Lung (tissue), 17 donors: ENCODE measurements at places on chromosomes 7 and 10. TPM values are rescaled to one million over a fixed set of nuclear protein-coding genes. Genes with fewer than 3 reads are reported as not detected.

DNA sequence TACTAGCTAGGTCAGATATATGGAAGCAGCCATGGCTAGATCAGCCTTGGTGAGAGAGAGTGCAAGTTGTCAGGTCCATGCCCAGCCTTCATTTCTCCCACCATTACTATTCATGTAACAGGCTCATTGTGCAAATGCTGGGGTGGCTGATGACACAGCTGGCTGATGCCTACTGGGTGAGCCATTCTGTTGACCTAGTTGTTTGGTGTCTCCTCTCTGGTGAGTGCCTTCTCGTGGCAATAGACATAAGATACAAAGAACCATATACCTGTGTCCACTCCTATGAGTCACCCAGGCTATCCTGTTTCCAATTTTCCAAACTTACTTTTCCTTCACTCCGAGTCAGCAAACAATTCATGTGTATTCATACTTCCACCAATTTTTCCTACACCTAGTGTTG lies 46.0 kb downstream of the ZNF25 start:
- no peak overlapping the region for H3K4me3 ChIP-seq
- H3K27ac ChIP-seq: no peak overlapping the region
- no peaks in the 10 kb centered on the region for H3K36me3 ChIP-seq
- no peak for DNase-seq

DNA sequence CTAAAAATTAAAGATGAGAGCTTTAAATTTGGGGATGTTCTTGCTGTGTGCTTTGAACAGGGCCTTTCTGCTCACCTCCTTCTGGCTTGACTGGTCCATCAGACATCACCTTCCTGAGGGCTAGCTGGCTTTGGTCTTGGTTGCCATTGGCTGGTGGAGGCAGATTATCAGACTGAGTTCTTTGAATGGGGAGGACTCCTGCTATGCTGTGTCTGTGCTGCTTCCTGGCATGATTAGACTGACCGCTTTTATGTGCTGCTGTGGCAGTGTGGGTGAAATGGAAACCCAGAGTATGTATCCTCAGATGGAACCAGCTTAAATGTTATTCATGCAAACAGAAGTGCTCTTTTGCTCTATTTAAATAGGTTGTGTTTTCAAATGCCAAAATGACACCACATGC lies 341.6 kb downstream of the PCLO start:
- H3K27ac ChIP-seq: no peak overlapping the region
- H3K4me1 ChIP-seq: no peaks in the 10 kb centered on the region
- no peaks in the 10 kb centered on the region for H3K27me3 ChIP-seq
- no peak for DNase-seq
- peaks cover 1% of the 10 kb centered on the region for H3K36me3 ChIP-seq

ADAM8 gene
- total RNA-seq: 21.7 TPM

DNA sequence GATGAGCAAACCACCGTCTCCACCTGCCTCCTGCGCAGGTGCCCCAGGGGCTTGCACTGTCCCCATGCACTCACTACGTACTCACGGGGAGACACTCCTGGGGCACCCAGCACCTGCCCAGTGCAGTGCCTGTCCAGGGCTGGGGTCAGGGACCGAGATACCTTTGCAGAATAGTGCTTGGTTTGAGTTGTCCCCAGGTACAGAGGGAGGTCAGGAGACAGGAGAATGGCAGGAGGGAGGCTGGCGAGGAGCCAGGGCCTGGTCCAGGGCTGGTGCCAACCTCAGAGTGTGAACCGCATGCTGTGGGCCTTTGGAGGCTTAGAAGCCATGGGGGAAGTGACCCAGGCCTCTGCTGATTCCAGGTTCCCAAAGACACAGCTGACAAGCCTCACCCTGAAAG lies 110.1 kb upstream of the GPR26 start:
- no peaks in the 10 kb centered on the region for H3K36me3 ChIP-seq
- DNase-seq: no peak
- H3K27ac ChIP-seq: no peak overlapping the region
- no peaks in the 10 kb centered on the region for H3K4me1 ChIP-seq
- H3K4me3 ChIP-seq: no peak overlapping the region
- peaks cover 6% of the 10 kb centered on the region for H3K27me3 ChIP-seq

YAE1 gene
- 15.4 TPM for total RNA-seq

GRCh38 chr7:138667535-138668228 lies 33.5 kb downstream of the SVOPL start:
- H3K27ac ChIP-seq: no peak overlapping the region
- DNase-seq: no peak
- no peak overlapping the region for H3K4me3 ChIP-seq
- H3K4me1 ChIP-seq: no peaks in the 10 kb centered on the region
- H3K36me3 ChIP-seq: no peaks in the 10 kb centered on the region

TEX36 gene
- total RNA-seq: not detected

DNA sequence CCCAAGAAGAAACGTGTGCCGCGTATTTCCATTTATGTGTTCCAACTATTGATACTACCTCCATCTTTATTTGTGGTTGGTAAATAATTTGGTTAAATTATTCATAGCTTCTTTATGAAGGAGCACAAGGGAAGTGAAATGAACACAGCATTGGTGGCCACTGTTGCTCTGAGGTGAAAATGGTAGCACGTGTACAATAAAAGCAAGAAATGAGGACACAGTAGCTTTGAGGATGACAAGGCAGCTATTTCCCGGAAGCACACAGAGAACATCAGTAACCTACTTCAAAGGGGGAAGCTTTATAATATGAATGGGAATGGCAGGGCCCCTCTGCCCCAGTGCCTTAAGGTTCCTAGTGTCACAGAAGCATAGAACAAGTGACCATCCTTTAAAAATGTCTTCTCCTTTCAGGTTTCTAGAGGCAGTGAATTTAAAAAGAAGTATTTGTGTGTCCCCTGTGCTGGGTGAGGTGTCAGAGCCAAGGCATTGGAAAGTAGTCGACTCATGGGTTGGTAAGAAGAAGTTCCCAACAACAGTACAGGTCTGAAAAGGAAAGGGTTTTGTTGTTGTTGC lies 78.8 kb downstream of the SGMS1 start:
- no peak overlapping the region for H3K4me3 ChIP-seq
- no peak for DNase-seq
- no peaks in the 10 kb centered on the region for H3K36me3 ChIP-seq

COMMD3 gene
- 70.3 TPM for total RNA-seq

GRCh38 chr10:44393834-44394547 lies 9.1 kb upstream of the CXCL12 start:
- no peaks in the 10 kb centered on the region for H3K4me1 ChIP-seq
- H3K4me3 ChIP-seq: no peak overlapping the region
- H3K36me3 ChIP-seq: no peaks in the 10 kb centered on the region
- no peak overlapping the region for H3K27ac ChIP-seq

GRCh38 chr10:48306265-48306869 lies at the start of gene MAPK8:
MAPK8 (plus strand) TSS chr10:48306677; CDS start chr10:48401661, 94,984 bp downstream.
- no peaks in the 10 kb centered on the region for H3K36me3 ChIP-seq
- peaks cover 13% of the 10 kb centered on the region for H3K4me1 ChIP-seq
- H3K4me3 ChIP-seq: peak within 1 kb of the TSS; percentile 81
- peak within 1 kb of the TSS; percentile 97 for H3K27ac ChIP-seq
- DNase-seq: peak; percentile 93
- H3K27me3 ChIP-seq: no peaks in the 10 kb centered on the region

C10orf62 gene
- total RNA-seq: not detected

ERCC6 gene
- total RNA-seq: 27.2 TPM

ABCA13 gene
- 23.2 TPM for total RNA-seq

DNA sequence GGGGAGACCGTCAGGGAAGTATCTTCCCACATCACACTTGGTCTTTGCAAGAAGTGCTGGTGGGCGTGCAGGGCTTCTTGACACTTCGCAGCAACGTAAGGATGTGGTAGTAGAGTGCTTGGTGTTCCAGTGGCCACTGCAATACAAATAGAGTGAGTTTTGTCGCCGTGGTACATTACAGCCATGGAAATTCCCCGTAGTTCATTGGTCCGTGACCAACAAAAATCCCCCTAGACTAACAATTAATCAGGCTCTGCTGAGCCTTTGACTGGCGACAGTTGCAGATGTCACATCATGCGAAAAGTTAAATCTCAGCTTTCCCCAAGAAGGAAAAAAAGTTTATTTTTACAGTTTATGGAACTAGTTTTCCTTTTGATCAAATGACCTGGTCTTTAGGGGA lies 134.7 kb downstream of the MGMT start:
- no peak overlapping the region for H3K4me3 ChIP-seq
- H3K27ac ChIP-seq: no peak overlapping the region
- no peak for DNase-seq
- no peaks in the 10 kb centered on the region for H3K36me3 ChIP-seq
- H3K27me3 ChIP-seq: no peaks in the 10 kb centered on the region
- no peaks in the 10 kb centered on the region for H3K4me1 ChIP-seq

GRCh38 chr7:16417906-16418305 lies 3.4 kb downstream of the CRPPA start:
- peak; percentile 29 for DNase-seq
- no peak overlapping the region for H3K4me3 ChIP-seq
- no peaks in the 10 kb centered on the region for H3K36me3 ChIP-seq
- no peaks in the 10 kb centered on the region for H3K27me3 ChIP-seq

LIPK gene
- total RNA-seq: not detected

DNA sequence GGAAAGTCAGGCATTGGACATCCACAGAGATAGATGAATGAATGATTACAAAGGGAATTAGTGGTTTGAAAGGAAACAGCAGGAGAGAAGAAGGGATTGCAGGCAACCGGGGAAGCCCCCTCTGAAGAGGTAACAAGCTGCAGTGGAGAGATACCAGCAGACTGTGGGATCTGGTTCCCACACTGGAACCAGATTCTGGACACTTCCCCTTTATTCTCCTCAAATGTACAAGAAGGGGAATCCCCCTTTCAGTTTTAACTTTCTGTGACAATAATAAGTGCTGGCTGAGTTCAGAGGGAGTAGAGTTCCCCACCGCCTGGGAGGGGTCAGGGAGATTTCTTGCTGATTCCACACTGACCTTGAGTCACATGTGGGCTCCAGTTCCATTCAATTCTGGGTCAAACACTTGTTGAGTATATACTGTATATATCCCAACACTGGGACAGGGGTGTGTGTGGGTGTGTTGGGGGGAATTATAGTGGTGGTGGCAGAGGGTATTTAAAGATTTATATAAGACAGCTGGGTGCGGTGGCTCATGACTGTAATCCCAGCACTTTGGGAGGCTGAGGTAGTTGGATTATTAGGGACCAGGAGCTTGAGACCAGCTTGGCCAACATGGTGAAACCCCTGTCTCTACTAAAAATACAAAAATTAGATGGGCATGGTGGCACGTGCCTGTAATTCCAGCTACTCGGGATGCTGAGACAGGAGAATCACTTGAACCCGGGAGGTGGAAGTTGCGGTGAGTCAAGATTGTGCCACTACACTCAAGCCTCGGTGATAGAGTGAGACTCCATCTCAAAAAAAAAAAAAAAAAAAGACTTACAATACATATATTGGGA lies 16.5 kb upstream of the DDIT4 start:
- no peak for DNase-seq
- H3K4me1 ChIP-seq: peaks cover 28% of the 10 kb centered on the region
- H3K36me3 ChIP-seq: no peaks in the 10 kb centered on the region
- H3K4me3 ChIP-seq: no peak overlapping the region

- no peaks in the 10 kb centered on the region for H3K4me1 ChIP-seq
- no peak for DNase-seq
- H3K4me3 ChIP-seq: no peak overlapping the region
- H3K27me3 ChIP-seq: no peaks in the 10 kb centered on the region
- no peaks in the 10 kb centered on the region for H3K36me3 ChIP-seq
Measured at GRCh38 chr10:16478801-16479200, 42.0 kb downstream of the PTER start.

CLEC5A gene
- total RNA-seq: 2.7 TPM

GRCh38 chr10:84076047-84076388 lies 63.3 kb upstream of the GHITM start:
- no peak overlapping the region for H3K27ac ChIP-seq
- no peak overlapping the region for H3K4me3 ChIP-seq
- no peaks in the 10 kb centered on the region for H3K36me3 ChIP-seq
- no peaks in the 10 kb centered on the region for H3K27me3 ChIP-seq
- no peaks in the 10 kb centered on the region for H3K4me1 ChIP-seq

DNA sequence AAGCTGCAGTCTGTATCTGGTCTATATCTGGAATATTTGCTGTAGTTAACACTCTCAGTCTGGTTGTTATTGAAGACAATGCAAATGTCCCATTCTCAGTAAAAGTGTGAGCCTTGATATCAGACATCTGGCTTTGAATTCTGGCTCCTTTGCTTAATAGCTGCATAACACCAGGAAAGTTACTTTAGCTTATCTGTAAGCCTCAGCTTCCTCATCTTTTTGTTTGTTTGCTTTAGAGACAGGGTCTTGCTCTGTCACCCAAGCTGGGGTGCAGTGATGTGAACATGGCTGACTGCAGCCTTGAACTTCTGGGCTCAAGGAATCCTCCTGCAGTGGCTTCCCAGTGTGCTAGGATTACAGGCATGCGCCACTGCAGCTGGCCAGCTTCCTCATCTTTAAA lies 41.3 kb downstream of the CNNM2 start:
- H3K27me3 ChIP-seq: no peaks in the 10 kb centered on the region
- peak; percentile 72 for DNase-seq
- H3K4me1 ChIP-seq: peaks cover 20% of the 10 kb centered on the region
- H3K4me3 ChIP-seq: no peak overlapping the region

GRCh38 chr10:98045785-98046389 lies 15.5 kb upstream of the CRTAC1 start:
- no peak overlapping the region for H3K4me3 ChIP-seq
- peak; percentile 56 for DNase-seq
- H3K27me3 ChIP-seq: peaks cover 14% of the 10 kb centered on the region
- no peak overlapping the region for H3K27ac ChIP-seq

PPP1R17 gene
- total RNA-seq: not detected

GRCh38 chr10:3780021-3780770 lies 4.8 kb downstream of the KLF6 start:
- peaks cover 33% of the 10 kb centered on the region for H3K36me3 ChIP-seq
- no peak for DNase-seq
- peak overlapping the region; percentile 88 for H3K4me3 ChIP-seq
- H3K27ac ChIP-seq: peak overlapping the region; percentile 100
- no peaks in the 10 kb centered on the region for H3K27me3 ChIP-seq

CYTH3 gene
- 18.6 TPM for total RNA-seq

PTF1A gene
- total RNA-seq: not detected

DNA sequence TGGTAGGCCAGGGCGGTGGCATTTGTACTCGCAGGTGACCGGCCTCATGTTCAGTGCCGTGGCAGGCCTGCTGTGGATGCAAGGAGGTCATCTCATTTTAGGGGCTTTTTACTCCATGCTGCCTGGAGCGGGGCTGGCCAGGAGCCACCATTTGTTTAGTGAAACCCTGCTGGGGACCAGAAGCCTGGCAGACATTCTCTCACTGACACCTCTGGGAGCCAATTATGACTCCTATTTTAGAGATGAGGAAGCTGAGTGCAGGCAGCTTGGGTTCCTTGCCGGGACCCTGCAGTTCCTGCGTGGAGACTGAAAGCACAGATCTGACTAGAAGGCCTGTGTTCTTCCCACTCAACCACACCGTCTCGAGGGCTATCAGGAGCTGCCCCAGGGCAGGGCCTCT lies 186.6 kb downstream of the FANK1 start:
- no peaks in the 10 kb centered on the region for H3K36me3 ChIP-seq
- peaks cover 23% of the 10 kb centered on the region for H3K4me1 ChIP-seq
- H3K4me3 ChIP-seq: no peak overlapping the region
- H3K27me3 ChIP-seq: no peaks in the 10 kb centered on the region

- H3K4me3 ChIP-seq: no peak overlapping the region
- no peaks in the 10 kb centered on the region for H3K4me1 ChIP-seq
- H3K27me3 ChIP-seq: no peaks in the 10 kb centered on the region
- no peaks in the 10 kb centered on the region for H3K36me3 ChIP-seq
Measured at GRCh38 chr10:33441561-33441960, 107.1 kb upstream of the NRP1 start.
